Stomach (tissue), 19 donors: ENCODE measurements at places on chromosomes 7 and 10.

- no peak overlapping the region for H3K27ac ChIP-seq
- no peaks in the 10 kb centered on the region for H3K27me3 ChIP-seq
These were observed 251.4 kb upstream of the CTBP2 start for GRCh38 chr10:125411724-125412123.

DNA sequence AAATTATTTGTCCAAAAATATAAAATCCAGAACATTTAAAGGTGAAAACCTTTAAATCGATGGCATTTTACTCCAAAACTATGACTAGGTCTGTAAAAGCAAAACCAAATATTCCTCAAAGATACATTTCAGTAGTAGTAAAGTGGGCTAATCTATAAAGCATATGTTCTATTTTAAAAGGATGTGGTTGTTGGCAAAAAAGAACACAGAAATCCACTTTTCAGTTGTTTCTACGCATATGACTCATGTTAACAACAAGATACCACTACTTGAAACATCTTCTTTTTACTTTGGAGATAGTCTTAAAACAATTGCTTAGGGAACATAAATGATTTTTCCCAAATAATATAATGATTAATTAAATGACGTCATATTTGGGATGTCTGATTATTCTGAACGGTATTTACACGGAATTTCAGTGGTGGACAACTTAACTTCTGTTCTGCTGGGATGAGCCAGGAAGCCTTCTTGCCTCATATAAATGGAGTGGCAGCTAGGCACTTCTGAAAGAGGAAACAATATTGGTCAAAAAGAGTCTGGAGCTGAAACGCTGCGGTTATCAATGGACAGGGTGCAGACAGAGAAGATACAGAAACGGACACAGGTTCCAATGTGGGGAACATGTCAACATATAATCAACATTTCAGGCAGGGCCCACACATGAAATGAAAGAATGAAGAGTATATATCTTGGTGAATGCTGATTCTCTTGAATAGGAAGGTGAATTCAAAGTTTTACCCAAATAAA, 78.5 kb downstream of the ETV1 start:
- no peaks in the 10 kb centered on the region for H3K36me3 ChIP-seq
- DNase-seq: no peak
- no peaks in the 10 kb centered on the region for H3K4me1 ChIP-seq
- H3K27ac ChIP-seq: no peak overlapping the region

DNA sequence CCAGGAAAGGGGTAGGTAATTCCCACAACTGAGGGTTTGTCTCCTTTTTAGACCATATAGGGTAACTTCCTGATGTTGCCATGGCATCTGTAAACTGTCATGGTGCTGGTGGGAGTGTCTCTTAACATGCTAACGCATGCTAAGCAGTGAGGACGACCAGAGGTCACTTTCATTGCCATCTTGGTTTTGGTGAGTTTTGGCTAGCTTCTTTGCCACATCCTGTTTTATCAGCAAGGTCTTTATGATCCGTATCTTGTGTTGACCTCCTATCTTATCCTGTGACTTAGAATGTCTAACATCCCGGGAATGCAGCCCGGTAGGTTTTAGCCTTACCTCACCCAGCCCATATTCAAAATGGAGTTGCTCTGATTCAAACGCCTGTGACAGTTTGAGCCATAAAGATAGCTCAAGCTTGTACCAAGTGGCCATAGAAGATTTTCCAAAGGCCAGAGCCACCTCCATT, 176.0 kb upstream of the NAMPT start:
- H3K27me3 ChIP-seq: no peaks in the 10 kb centered on the region
- H3K4me3 ChIP-seq: no peak overlapping the region
- no peak for DNase-seq

- H3K36me3 ChIP-seq: no peaks in the 10 kb centered on the region
- H3K27ac ChIP-seq: no peak overlapping the region
- H3K4me1 ChIP-seq: peaks cover 42% of the 10 kb centered on the region
- DNase-seq: no peak
These were observed 132.6 kb downstream of the ST7 start for GRCh38 chr7:117085769-117086463.

DNA sequence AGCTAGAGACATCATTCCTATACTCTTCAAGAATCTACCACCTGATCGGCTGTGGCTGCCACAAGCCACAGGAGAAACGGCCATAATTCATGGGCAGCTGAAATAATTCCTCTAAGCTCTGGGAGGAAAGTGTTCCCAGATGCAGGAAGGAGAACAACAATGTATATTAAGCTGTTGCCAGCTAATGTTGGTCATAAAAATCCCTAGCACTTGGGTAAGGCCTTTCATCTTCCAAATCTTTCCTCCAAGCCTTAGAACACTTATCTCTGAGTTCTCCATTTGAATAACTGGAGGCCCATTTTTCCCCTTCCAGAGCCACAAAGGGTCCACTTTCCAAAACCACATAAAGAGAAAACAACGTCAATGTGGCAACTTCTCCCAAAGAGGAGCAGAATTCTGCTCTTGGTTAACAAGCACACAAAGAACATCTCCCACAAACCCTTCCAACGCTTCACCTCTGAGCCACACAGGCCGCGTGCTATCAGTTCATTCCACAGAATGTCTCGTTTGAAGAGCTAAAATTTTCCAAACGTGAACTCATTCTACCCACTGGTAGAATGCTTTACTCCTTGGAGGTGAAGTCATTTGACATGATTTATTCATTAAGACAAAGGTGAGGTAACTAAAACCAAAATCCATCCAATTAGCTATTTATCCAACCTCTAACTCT, 11.2 kb downstream of the KCNMA1 start:
- H3K4me3 ChIP-seq: no peak overlapping the region
- H3K4me1 ChIP-seq: no peaks in the 10 kb centered on the region
- no peak overlapping the region for H3K27ac ChIP-seq
- no peak for DNase-seq
- no peaks in the 10 kb centered on the region for H3K27me3 ChIP-seq
- no peaks in the 10 kb centered on the region for H3K36me3 ChIP-seq

GRCh38 chr7:33905389-33906032, at the start of gene BMPER:
Gene BMPER, plus strand, starts transcription at chr7:33905539. Its CDS starts 75 bp downstream, at chr7:33905614.
- peak within 1 kb of the TSS; percentile 67 for H3K4me3 ChIP-seq
- peak within 1 kb of the TSS; percentile 78 for H3K27ac ChIP-seq
- no peaks in the 10 kb centered on the region for H3K36me3 ChIP-seq
- peaks cover 22% of the 10 kb centered on the region for H3K4me1 ChIP-seq
- H3K27me3 ChIP-seq: peaks cover 26% of the 10 kb centered on the region

GRCh38 chr10:271201-271600, 135.9 kb downstream of the ZMYND11 start:
- H3K4me1 ChIP-seq: no peaks in the 10 kb centered on the region
- no peak for DNase-seq
- peaks cover 27% of the 10 kb centered on the region for H3K36me3 ChIP-seq
- no peak overlapping the region for H3K4me3 ChIP-seq
- H3K27ac ChIP-seq: no peak overlapping the region

DNA sequence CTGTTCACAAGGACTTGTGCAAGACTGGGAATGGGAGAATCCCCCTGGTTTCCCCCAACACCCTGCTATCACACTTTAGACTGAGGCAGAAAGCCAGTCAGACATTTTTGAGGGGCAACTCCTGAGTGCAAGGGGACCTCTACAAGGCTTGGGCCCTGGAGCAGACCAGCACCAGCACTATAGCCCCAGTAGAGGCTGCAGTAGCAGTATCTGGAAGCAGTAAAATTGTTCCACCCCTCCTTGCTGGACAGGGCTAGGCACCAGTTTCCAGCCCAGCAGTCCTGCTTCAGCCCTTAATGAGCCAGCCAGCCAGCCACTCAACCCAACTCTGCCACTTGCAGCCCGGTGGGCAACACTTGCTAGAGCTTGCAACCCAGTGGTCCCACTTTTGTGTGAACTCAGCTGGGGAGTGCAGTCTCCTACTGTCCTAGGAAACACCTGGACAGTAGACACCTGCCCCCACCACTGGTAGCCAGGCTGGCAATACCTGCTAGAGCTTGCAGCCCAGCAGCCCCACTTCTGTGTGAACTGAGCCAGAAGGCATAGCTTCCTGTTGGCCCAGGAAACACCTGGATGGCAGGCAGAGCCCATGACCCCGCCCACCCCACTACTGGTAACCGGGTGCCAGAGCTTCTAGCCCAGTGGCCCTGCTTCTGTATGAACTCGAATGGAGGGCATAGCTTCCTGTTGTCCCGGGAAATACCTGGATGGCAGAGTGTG, 65.0 kb downstream of the FBXL13 start:
- no peaks in the 10 kb centered on the region for H3K4me1 ChIP-seq
- H3K27ac ChIP-seq: no peak overlapping the region
- H3K4me3 ChIP-seq: no peak overlapping the region
- no peaks in the 10 kb centered on the region for H3K36me3 ChIP-seq
- H3K27me3 ChIP-seq: no peaks in the 10 kb centered on the region

DNA sequence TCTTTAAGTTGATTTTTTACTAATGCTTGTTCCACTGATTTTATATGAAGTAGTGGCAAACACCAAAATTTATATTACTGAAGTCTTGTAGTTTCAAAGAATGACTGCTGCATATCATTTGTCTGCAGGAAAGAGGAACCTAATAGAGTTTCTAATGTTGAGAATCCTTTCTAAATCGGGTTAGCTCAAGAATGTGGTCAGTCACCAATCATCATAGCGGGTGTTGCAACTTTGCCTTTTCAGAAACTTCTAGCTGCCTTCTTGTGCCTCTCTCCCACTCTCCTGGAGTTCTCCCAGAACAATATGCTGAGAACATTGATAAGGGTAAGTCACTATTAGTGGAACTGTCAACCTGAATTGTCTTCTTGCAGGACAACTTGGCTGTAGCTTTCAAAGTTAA, 524.8 kb upstream of the SORCS1 start:
- no peak overlapping the region for H3K4me3 ChIP-seq
- H3K36me3 ChIP-seq: no peaks in the 10 kb centered on the region
- no peaks in the 10 kb centered on the region for H3K27me3 ChIP-seq
- DNase-seq: no peak
- no peak overlapping the region for H3K27ac ChIP-seq

- no peak for DNase-seq
- peaks cover 84% of the 10 kb centered on the region for H3K36me3 ChIP-seq
- no peaks in the 10 kb centered on the region for H3K4me1 ChIP-seq
- no peaks in the 10 kb centered on the region for H3K27me3 ChIP-seq
- H3K27ac ChIP-seq: no peak overlapping the region
These were observed 21.6 kb downstream of the KIFBP start for GRCh38 chr10:69010151-69010640.

- no peaks in the 10 kb centered on the region for H3K36me3 ChIP-seq
- peaks cover 47% of the 10 kb centered on the region for H3K4me1 ChIP-seq
- peak overlapping the region; percentile 35 for H3K27ac ChIP-seq
- H3K4me3 ChIP-seq: no peak overlapping the region
- DNase-seq: no peak
These were observed 32.1 kb downstream of the NRP1 start for GRCh38 chr10:33302208-33302829.
